ENCODE measurements at places on chromosomes 12 and 14.

DNA sequence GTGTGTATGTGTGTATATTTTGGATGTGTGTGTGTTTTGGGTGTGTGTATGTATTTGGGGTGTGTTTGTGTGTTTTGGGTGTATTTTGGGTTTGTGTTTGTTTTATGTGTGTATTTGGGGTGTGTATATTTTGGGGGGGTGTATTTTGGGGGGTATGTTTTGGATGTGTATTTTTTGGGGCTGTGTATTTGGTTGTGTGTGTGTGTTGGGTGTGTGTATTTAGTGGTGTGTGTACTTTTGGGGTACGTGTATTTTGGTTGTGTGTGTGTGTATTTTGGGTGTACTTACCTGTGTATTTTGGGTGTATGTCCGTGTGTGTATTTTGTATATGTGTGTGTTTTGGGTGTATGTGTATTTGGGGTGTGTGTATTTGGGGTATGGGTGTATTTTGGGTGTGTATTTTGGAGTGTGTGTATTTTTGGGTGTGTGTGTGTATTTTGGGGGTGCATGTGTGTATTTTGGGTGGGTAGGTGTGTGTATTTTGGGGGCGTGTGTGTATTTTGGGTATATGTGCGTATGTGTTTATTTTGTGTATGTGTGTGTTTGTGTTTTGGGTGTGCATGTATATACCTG is 16.7 kb upstream of the TCTN2 start:
- no peak for DNase-seq

DNA sequence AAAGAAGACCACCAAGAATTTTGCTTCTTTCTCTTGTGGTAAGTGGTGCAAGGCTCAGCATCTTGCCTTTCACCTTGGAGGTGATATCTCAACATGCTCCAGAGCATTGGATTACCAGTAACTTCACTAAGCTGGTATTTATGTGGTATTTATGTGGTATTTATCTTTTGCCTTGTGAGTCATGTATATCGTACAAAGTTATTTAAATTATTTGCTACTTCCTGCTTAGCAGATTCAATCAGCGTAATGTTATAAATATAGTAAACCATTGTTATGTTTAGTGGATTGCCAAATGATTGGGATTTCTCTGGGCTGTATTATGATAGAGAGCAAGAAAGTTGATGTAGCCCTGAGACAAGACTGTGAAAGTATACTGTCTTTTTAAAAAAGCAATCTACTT is 366.4 kb downstream of the IPO8 start:
- no peak for DNase-seq

GRCh38 chr14:69092840-69093422 is 60.0 kb downstream of the DCAF5 start:
- DNase-seq, result no peak

DNA sequence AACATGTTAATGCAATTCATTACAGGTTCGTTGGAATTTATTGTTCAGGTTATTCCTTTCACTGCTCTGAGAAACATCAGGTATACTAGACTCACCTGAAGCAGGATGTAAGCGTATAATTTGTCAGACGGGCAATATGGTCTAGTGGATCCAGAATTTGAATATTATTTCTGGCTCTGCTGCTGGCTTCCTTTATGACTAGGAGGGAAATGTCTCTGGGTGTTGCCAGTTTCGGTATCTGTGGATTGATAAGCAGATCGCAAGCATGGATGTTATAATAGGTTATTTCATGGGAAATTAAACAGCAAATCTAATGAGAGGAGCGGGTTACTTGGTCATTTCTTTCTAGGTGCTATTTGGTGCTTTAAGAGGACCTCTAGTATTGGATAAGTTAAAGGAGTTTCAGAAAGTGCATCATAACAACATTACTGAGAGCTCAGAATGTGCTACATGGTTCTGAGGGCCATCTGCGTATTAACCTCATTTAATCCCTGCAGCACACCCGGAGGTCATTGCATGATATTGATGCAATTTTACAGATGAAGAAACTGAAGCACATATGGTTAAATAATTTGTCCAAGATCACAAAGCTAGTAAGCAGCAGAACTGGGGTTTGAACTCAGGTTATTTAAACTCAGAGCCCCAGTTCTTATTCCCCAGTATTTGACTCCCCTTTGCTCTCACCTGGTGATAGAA is 47.3 kb upstream of the BCAT1 start:
- DNase-seq, result no peak

DNA sequence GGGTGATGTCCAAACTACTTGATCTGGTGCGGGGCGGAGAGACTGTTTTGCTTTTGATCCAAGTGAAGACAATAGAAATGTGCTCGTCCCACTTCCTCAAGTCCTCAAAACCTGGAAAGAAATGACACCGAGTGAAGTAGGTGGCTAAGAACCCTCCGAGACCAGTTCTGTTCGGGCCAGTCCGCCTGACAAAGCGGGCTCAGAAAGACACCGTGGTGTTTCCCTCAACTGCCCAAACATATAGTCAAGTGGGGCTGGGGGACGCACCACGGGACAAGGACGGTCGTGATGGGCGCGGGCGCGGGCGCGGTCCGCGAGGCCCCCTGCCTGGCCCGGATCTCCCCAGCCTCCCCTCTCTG is 1.6 kb downstream of the PHLDA1 start:
- DNase-seq, result peak; percentile 50

DNA sequence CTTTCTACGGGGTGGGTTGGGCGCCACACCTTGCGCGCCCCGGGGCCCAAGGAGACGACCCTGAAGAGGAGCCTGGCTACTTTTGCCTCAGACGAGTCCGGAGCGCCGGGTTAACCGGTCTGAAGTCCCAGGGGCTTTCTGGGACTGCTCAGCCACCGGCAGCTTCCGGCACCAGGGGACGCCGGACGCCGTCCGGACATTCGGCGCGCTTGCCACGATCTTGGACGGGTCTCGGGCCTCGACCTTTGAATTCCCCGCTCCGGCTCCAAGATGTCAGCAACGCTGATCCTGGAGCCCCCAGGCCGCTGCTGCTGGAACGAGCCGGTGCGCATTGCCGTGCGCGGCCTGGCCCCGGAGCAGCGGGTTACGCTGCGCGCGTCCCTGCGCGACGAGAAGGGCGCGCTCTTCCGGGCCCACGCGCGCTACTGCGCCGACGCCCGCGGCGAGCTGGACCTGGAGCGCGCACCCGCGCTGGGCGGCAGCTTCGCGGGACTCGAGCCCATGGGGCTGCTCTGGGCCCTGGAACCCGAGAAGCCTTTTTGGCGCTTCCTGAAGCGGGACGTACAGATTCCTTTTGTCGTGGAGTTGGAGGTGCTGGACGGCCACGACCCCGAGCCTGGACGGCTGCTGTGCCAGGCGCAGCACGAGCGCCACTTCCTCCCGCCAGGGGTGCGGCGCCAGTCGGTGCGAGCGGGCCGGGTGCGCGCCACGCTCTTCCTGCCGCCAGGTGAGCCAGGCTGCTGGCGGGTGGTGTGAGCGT is at the start of gene ACOT4:
TSS of gene ACOT4 (plus strand) at position 184 of the 760 bp plus-strand sequence. CDS start at position 271, 87 bp downstream.
- peak; percentile 57 for DNase-seq

GRCh38 chr14:51619561-51619960 is 32.1 kb upstream of the FRMD6 start:
- no peak for DNase-seq

GRCh38 chr14:96040828-96041371 is 1.7 kb downstream of the C14orf132 start:
- no peak for DNase-seq

GRCh38 chr12:69701826-69702225 is 2.7 kb upstream of the BEST3 start:
- no peak for DNase-seq

DNA sequence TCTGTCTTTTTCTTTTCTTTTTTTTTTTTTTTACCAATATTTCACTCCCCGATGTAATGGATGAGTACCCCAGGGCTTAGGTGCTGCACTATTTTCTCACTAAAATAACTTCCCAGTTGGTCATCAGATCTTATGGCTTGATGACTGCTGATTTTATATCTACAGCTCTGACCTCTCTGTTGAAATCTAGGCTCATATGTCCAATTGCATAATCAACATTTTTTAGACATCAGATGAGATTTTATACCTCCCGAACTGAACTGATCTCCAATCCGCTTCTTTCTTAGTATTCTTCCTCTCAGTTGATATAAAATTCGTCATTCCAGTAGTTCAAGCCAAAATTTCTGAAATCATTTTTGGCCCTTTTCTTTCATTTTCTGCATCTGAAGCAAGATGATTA is 1236.5 kb downstream of the SLC16A7 start:
- DNase-seq, result no peak

GRCh38 chr14:72256055-72256454 is 323.8 kb downstream of the RGS6 start:
- peak; percentile 36 for DNase-seq

DNA sequence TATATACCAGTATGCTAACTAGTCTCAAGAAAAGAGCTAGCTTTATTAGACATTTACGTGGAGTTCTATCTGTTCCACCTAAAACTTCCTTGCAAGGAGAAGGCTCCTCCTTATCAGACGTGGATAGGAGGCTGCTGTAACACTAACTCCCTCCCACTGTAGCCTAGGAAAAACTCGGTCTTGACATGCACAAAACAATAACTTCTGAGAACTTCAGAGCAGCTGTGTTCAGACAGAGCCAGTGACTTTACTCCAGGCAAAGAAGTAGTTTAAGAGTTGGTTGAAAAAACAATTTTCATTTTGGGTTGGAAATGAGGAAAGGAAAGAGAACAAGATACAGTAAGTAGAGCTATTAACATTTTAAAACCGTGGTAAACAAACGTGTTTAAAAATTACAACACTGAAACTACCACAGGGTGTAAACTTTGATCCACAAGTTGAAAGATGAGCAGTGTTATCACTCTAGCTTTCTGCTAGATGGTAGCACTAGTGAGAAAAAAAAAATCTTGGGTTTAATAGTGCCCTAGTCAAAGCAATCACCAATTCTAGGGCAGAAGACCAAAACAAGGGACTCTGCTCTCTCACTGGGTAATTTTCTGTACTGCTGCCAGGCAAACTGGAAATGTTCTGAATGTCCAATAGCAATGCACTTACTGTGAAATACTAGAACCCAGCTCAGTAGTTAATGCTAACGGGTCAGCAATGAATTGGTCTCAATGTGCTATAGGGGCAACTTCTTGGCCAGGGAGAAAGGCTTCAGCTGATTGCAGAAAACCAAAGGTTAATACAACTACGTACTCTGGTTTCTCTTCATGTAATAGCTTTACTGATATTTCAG is 2.4 kb downstream of the ATF7 start:
- no peak for DNase-seq

GRCh38 chr12:1534748-1535147 is 59.6 kb downstream of the FBXL14 start:
- no peak for DNase-seq

DNA sequence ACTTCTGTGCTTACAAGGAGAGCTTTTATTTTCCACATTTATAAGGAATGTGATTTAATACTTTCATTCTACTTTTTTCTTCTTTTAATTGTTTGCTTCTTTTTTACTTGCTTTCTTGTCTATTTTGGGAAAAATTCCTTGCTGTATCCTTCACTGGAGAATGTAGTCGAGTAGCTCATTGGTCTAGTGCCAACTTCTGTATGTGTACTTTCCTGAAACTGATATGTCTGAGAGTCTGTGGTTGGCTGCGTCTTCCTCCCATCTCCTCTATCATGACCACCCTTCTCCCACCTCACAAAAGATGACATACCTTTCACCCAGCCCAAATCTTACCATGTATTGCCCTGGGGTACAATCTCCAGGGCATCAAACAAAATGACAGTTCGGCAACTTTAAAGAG is 51.8 kb downstream of the MSRB3 start:
- no peak for DNase-seq

DNA sequence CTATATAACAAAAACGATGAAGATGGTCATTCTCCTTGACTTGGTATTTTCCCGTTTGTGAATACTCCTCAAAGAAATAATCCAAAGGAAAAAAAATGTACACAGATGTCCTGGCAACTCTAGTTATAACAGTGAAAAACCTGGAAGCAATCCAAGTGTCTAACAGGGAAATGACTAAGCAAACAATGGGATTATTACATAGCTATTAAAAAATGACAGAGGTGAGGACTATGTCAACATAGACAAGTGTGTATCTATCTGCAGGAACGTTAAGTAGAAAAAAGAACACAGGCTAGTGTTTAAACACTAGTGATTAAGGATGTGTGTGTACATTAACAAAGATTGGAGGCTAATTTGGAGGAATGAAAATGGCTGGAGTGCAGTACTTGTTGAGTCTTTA is 5.9 kb upstream of the APOLD1 start:
- no peak for DNase-seq

DNA sequence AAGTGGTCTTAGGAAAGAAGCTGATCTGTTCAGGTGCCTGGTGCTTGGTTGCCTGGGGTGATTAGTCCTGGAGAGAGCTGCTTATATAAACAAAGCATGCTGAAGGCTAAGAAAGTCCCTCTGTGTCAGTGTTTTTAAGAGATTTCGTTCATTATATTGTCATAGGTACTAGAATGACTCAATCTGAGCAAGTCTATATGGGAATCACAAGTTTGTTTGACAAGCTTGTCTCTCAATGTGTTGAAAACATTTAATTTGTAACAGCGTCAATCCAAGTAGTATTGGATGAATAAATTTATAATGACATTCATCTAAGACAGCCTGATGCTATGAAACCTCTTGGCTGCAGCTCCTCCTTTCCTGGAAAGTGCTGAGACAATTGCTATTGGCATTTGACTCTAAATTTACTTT is 256.3 kb downstream of the TMTC2 start:
- DNase-seq, result no peak

GRCh38 chr12:124529565-124530276 is 37.7 kb downstream of the NCOR2 start:
- no peak for DNase-seq

DNA sequence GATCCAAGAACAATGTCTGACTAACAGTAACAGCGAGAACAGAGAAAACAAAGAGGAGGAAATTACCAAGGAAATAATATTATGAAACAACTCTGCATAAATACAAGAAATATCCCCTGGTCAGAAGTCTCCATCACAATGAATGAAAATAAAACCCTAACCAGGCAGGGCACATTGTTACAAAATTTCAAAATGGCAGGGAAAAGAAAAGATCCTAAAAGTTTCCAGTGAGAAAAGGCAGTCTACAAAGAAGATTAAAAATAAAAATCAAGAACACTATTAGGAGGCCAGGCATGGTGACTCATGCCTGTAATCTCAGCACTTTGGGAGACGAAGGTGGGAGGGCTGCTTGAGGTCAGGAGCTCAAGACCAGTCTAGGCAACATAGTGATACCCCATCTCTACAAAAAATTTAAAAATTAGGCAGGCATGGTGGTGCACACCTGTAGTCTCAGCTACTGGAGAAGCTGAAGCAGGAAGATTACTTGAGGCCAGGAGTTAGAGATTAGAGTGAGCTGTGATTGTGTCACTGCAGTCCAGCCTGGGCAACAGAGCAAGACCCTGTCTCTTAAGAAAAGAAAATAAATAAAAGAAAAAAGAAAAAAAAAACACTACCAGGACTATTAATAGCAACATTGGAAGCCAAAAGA is 47.8 kb downstream of the FERMT2 start:
- DNase-seq, result no peak

GRCh38 chr14:35959835-35960234 is 133.7 kb downstream of the BRMS1L start:
- DNase-seq, result no peak

DNA sequence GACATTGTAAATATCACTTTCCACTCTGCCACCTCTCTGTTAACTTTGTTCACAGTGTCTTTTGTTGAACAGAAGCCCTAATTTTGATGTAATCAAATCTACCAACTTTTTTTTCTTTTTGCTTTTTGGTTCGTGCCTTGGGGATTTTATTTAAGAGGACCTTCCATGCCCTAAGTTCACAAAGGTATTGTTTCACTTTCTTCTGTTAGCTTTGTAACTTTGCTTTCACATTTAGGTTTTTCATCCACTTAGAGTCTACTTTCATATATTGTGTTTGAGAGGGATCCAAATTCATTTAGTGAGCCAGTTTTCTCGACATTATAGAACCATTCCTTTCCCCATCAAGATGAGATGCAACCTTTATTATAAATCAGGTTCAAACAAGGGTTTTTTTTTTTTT is 275.7 kb upstream of the CRY1 start:
- no peak for DNase-seq

- DNase-seq, result no peak
Observed at GRCh38 chr14:68153275-68153674, 333.7 kb downstream of the RAD51B start.

All from stimulated activated CD8-positive, alpha-beta memory T cell treated with anti-CD3 and anti-CD28 coated beads, Interleukin-4, amount 100 ng/mL, for 48 hours (primary cell).